ENCODE measurements at places on chromosomes 5 and 9. TPM values are rescaled to one million over a fixed set of nuclear protein-coding genes. Genes with fewer than 3 reads are reported as not detected.

ZNF483 gene
- 2.7 TPM for total RNA-seq

TICAM2 gene
- total RNA-seq: 1.4 TPM

PSD2 gene
- not detected for total RNA-seq

GMCL2 gene
- total RNA-seq: not detected

DNA sequence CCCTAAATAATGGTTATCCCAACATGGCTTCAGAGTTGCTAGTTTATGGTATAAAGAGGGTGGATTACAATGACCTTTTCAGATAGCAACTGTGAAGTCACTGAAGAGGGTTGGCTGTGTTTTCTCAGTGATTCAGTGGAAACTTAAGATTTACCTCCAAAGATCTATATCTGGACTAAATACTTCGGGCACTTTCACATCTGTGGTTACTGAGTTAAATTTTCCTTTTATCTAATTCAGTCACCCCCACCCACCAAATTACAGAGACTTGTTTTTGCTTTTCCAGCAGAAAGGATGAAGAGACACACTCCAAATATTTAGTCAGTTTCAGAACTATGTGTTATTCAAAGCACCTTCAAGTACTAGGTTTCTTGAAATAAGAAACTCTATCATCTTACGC, 573.2 kb downstream of the CCDC171 start:
- DNase-seq: no peak

DNA sequence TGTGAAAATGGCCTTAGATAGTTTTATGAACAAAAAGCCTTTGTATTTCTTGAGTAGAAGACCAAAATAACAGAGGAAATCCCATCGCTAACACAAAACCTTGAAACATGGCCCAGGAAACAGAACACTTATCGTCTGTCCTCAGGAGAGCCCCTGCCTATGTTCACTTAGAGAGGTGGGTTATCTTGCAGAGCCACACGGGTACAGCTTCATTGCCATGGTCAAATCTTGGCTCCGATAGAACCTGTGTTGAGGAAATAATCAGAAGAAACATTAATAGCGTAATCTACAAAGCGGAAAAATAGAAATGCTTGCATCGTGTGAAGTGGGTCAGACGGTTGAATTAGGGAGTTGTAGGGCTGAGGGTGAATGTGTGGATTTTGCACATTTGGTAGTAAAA, 216.1 kb downstream of the MAST4 start:
- no peak for DNase-seq

DNA sequence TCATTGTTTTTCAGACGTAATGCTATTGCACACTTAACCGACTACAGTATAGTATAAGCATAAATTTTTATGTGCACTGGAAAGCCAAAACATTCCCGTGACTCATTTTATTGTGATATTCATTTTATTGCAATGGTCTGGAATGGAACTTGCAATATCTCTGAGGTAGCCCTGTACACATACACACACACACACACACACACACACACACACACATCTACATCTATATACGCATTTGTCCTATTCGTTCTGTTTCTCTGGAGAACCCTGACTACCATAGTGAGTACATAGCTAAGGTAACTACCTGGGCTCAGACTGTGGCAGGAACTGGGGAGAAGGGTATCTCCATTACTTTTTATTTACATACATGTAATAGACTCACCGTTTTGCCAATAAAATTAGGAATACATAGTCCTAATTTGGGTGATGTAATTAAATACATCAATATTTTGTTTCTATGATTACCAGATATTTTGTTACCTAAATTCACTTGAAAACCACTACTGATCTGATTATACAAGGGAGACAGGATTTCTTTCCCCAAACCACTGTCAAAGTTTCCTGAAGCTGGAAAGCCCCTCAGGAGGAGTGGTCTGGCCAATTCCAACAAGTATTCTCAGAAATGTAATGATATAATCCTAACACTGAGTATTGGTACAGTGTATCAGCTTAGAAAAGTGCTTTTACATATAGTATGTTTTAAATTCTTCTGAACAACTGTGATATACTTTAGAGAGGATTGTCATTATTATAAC, 74.0 kb upstream of the PLPP1 start:
- DNase-seq: no peak

GRCh38 chr9:89025553-89025952, 34.3 kb downstream of the S1PR3 start:
- no peak for DNase-seq

DNA sequence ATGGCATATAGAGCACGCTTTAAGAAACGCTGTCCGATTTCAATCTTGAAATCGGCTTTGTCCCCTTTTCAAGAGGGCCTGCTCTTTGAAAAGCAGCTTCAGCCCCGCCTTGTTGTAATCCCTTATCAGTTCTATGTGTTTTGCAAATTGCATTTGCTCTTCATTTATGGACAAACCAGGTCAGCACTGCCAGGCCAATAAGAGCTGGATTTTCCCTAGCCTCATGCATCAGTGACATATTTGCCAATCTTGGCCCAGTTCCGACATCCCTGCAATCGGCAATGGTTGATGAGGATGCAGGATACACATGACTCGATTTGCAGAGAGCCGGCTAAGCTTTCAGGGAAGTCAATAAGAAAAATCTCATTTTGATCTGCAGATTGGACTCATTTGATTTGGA, 529.1 kb upstream of the CLINT1 start:
- no peak for DNase-seq

Data from CD8-positive, alpha-beta memory T cell (primary cell).